ENCODE measurements at places on chromosomes 3 and 15. TPM values are rescaled to one million over a fixed set of nuclear protein-coding genes. Genes with fewer than 3 reads are reported as not detected.

CPOX gene
- 24.9 TPM for total RNA-seq

PIF1 gene
- total RNA-seq: 16.2 TPM

PLOD2 gene
- 136 TPM for total RNA-seq

TMEM108 gene
- total RNA-seq: not detected

SAMMSON gene
- not detected for total RNA-seq

GOLGA6D gene
- not detected for total RNA-seq

SPINT1 gene
- total RNA-seq: 1.1 TPM

DOCK3 gene
- 0.50 TPM for total RNA-seq

MAP1A gene
- total RNA-seq: 0.83 TPM

NMD3 gene
- 68.7 TPM for total RNA-seq

SLC2A2 gene
- not detected for total RNA-seq

UNC13C gene
- not detected for total RNA-seq

RBM5 gene
- 30.1 TPM for total RNA-seq

TUSC7 gene
- total RNA-seq: not detected

IRAK2 gene
- 23.4 TPM for total RNA-seq

PBRM1 gene
- 11.2 TPM for total RNA-seq
